ENCODE measurements at places on chromosomes 7 and 10. TPM values are rescaled to one million over a fixed set of nuclear protein-coding genes. Genes with fewer than 3 reads are reported as not detected.

Gene PCDH15
- total RNA-seq, result not detected

Gene HPSE2
- not detected for total RNA-seq

Gene SEC31B
- 9.2 TPM for total RNA-seq

Gene BHLHA15
- total RNA-seq, result not detected

Gene TRIL
- 13.5 TPM for total RNA-seq

Gene SKAP2
- total RNA-seq, result 50.2 TPM

Gene CABCOCO1
- not detected for total RNA-seq

Gene NEUROD6
- total RNA-seq, result not detected

Gene HBP1
- 62.2 TPM for total RNA-seq

Gene RNF133
- total RNA-seq, result not detected

- no peak for DNase-seq
Observed at GRCh38 chr7:85774986-85775385, 588.1 kb upstream of the SEMA3D start.

- no peak for DNase-seq
Observed at GRCh38 chr7:21773326-21773725, 172.4 kb downstream of the CDCA7L start.

GRCh38 chr7:95198863-95199262, 125.5 kb downstream of the PON1 start:
- DNase-seq, result no peak

GRCh38 chr7:11552676-11553296, 279.2 kb downstream of the THSD7A start:
- DNase-seq, result no peak

DNA sequence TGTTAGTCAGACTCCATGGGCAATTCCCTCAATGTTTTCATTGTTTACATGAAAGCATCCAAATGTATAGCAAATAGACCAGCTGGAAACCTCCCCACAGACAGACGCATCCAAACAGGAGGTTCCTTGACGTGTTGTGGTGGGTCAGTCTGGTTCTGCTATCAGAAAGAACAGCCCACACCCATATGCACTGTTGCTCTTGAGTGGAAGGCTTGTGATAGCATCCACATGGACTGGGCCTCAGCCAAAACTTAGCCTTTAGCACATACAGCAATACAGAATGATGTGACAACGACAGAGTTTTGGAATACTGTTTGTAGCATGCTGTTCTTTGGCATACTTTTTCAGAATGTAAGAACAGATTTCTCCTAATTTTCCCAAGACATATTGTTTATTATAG, 299.2 kb upstream of the ETV1 start:
- no peak for DNase-seq

- no peak for DNase-seq
Observed at GRCh38 chr10:65377687-65378086, 1548.1 kb upstream of the LRRTM3 start.

DNA sequence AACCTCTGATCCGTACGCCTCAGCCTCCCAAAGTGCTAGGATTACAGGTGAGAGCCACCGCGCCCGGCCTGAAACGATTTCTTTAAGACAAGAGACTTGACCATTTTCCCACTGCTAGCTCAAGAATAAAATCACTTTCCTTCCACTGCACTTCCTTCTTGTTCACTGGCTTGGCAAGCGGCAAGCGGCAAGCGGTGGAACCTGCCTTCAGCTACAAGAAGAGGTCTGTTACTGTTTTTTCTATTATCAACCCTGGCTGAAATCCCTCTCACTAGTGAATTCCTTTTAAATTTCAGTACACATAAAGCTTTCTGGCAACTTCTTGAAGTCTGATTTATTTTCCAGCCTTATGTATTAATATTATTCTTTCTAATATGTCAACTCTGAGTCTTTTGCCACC, 12.8 kb upstream of the GNAT3 start:
- DNase-seq, result no peak

DNA sequence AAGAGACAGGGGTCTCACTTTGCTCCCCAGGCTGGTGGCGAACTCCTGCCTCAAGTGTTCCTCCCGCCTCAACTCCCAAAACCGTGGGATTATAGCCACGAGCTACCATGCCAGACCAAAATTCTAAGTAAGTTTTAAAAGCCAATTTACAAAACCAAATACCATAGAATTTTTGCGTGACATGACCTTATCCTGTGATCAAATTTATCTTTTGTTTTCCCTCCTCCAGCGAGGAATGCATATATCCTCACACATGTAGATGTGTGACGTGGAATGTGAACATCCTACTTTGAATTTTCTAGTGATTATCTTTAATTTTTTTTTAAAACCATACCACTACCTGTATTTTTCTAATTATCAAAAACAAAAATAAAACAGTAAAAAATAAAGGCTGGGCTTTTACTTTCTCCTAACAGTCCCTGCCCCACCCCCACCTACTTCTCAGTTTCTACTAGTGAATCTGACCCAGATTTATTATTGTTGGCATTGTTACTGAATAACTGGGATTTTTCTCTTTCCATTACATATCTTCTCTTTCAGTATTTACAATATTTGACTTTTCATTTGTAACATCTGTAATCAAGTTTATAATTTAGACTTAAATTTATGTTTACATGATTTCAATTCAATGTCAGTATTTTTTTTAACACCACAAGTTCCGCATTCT, 26.0 kb downstream of the CYTH3 start:
- DNase-seq, result no peak

- DNase-seq, result no peak
Observed at GRCh38 chr7:105216786-105217185, 171.9 kb downstream of the SRPK2 start.

GRCh38 chr10:44934416-44935200, 23.5 kb downstream of the TMEM72 start:
- peak; percentile 63 for DNase-seq

DNA sequence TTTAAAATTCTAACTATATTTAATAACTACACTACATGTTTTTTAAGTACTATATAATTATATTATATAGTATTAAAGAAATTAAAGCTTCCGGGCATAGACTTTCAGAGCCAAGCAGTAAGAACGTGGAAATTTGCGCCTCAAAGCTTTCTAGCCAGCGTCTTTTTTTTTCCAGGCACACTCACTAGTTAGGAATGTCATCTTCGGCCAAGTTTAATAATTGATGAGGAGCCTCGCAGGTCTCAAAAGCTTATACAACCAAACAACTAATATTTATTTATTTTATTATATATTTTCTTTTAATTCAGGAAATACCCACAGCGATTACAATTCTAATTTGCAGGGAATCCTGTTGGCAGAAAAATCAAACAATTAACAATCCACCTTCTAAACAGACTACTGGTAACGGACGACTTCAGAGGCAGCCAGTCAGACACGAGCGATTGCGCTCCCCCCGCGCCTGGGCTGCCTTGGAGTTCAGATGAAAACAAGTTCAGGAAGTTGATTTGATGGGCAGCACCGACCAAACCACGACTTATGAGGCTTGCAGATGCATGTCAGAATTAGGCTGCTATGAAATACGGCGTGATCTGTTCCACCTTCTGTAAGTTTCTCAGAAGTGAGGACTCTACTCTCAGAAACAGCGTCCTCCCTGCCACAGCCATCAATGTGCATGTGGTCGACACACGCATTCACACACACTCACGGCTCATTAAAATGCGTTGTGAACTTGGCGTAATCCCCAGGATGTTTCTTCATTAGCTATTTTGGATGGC, 431.8 kb upstream of the MGMT start:
- DNase-seq, result no peak

DNA sequence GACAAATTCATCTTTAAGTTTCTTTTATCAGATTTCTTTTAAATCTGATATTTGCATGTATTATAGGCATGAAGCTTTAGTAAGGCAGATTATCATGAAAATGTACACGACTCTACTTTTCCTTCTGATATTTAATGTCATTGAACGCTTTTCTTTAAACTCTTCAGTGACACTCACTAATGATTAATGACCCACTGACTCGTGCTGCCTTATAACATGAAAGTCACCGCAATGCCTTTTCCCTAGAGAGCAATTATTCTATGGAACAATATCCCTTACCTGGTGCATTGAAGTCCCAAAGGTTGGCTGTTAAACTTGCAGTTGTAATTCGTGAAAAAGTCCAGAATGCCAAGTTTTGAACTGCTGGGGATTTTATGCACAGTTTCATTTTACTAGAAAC, 33.4 kb upstream of the HGF start:
- no peak for DNase-seq

DNA sequence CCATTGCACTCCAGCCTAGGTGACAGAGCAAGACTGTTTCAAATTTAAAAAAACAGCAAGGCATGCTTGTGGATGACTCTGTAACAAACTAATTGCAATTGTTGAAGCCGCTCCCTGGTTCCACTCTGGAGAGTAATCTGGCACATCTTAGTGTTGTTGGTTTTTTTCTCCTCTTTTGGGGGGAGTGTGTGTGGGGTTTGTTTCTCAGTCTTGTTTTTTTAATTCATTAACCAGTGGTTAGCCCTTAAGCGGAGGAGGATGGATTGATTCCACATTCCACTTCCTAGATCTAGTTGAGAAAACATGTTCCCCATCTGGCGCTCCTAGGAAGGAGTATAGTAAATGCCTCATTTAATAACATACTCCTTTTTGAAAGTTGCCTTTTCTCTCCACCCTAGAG, 8.6 kb upstream of the ZNF713 start:
- no peak for DNase-seq

- no peak for DNase-seq
Observed at GRCh38 chr7:84663224-84663623, 468.6 kb upstream of the SEMA3A start.

- no peak for DNase-seq
Observed at GRCh38 chr10:18312374-18313139, 172.3 kb downstream of the CACNB2 start.

DNA sequence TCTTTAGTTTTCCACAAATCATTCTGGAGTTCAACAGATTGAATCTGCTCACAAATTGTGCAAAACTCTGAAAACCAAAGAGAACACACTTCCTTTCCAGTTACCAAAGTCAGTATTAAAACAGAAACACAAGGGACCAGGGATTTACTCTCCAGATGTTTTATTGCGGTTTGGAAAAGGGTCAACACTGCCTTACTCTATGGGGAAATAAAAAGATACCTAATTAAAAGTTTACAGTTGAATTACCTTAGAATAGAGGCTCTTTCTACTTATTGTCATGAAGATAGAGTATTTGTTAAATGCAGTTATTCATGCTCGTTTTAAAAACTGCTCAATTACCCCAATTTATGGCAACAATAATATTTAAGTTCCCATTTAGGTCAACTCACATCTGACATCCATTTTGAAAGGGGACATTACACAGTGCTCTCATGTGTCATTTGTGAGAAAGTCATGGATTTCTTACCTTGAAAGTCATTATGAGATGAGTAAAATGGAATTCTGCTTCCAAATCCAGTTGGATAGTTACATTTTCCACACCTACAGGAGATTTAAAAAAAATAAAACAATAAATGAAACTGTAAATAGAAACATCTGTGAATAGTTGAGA, 8.4 kb downstream of the LAMB1 start:
- DNase-seq, result no peak

DNA sequence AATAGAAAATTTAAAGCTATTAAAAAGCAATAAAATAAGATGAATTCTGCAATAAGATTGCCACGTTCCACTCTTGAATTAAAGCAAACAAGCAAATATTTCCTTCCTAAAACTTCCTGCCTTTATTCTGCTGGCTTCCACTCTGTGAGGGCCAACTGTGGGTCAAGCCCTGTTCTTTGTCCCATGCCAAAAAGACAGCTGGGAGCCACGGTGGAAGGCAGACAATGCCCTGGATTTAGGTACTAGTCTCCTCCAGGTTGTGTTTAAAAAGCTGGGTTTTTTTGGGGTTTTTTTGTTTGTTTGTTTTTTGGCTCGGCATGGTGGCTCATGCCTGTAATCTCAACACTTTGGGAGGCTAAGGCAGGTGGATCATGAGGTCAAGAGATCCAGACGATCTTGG, 39.1 kb downstream of the LRRTM3 start:
- no peak for DNase-seq

DNA sequence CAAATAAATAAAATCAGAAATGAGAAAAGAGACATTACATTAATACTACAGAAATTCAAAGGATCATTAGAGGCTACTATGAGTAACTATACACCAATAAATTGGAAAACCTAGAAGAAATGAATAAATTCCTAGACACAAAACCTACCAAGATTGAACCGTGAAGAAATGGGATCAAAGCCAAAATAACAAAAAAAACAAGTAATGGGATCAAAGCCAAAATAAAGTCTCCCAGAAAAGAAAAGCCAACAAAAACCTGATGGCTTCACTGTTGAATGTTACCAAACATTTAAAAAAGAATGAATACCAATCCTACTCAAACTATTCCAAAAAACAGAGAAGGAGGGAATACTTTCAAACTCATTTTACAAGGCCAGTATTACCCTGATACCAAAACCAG, 20.0 kb downstream of the GSDME start:
- DNase-seq, result no peak

DNA sequence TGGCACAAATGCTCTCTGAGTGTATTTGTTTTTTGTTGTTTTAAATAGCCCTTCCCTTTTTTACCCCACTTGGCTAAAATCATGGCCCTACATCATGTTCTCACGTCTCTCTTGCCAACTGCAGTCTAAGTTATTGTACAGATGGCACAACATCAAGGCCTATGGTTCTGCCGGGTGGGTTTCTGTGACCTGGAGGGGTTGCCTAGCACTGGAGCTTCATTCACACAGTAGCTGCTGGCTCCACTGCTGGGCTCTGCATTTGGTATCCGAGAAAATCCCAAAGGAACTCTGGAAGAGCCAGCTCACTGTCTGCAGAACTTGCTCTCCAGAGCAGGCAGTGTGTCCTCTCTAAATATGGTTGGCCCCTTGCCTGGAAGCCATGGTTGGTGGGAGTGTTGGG, 120.6 kb downstream of the LRRC4 start:
- DNase-seq, result no peak

DNA sequence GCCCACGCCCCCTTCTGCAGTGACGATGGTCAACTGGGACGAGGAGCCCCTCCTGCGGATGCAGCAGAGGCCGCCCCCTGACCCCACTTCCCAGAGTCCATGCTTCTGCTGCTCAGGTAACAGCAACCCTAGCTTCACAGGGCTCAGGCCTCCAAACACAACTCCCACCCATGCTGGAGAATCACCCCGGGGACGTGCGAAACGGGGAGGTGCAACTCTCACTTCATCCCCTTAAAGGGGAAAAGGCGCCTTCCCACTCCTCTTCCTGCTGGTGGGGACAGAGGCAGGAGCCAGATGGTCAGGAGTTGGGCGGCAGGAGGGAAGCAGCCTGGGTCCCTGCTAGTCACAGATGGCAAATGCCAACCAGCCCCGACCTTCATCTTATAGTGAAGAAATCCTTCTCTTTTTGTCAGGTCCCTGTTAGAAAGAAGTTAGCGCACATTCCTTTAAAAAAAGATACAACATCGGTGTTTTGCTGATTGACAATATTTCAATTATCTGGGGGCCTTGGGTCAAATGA, 155.4 kb downstream of the DIP2C start:
- no peak for DNase-seq
